ENCODE measurements at places on chromosomes 7 and 10.
A peak's percentile ranks its signal among the peaks of the same experiment; 100 is the strongest.

- no peak for DNase-seq
Observed at GRCh38 chr7:158500651-158501052, 87.0 kb downstream of the PTPRN2 start.

GRCh38 chr10:60372436-60372835 lies 17.2 kb downstream of the ANK3 start:
- no peak for DNase-seq

DNA sequence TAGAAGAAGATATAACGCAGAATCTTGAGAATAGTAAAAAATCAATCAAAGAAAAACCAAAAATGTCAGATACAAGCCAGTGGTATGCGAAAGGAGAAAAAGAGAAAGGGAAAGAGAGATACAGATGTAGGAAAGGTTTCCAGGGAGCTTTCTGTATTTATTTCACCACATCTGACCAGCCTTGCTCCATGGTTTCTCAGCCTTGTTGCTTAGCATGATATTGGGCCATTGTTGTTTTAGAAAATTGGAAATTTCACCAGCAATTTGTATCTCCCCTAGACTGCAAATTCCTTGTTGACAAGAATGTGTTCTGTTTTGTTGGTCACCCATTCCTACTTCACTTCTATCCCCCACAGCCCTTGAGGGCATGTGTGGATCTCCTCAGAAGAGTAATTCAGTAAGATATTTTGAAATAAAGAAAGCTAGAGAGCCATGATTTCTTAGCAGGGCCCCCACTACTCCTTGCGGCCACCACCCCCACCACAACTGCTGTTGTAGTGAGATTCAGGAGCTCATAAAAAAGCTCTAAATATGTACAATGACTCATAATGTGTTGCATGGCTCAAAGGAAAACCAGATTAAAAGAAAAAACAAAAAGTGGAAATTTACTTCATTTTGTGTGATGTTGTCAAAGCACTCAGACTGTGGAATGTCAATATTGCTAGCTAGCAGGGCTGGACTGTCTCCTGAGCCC lies 138.7 kb downstream of the CHRM2 start:
- DNase-seq = no peak

- DNase-seq = no peak
Observed at GRCh38 chr10:62047960-62048383, 146.5 kb downstream of the ARID5B start.

GRCh38 chr10:23344241-23344841 lies at the start of gene C10orf67:
C10orf67 (minus strand) TSS chr10:23344797; CDS start chr10:23344774, 23 bp downstream.
- DNase-seq = peak; percentile 65

GRCh38 chr7:23594879-23595604 lies 2.1 kb upstream of the CCDC126 start:
- DNase-seq = no peak

DNA sequence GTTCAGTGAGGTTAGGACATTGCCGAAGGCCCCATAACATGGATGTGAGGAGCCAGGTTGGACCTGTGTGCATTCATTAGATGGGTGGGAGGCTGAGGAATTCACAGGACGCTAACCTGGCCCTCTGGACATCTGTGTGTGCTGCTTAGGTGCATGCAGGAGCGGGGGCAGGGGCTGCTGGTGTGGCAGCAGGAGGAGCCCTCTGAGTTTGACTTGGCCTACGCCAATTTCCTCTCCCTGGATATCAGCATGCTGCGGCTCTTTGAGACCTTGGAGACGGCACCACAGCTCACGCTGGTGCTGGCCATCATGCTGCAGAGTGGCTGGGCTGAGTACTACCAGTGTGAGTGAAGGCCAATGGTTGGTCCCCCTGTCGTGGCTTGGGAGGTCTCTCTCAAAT lies 34.5 kb upstream of the MMD2 start:
- DNase-seq = no peak

DNA sequence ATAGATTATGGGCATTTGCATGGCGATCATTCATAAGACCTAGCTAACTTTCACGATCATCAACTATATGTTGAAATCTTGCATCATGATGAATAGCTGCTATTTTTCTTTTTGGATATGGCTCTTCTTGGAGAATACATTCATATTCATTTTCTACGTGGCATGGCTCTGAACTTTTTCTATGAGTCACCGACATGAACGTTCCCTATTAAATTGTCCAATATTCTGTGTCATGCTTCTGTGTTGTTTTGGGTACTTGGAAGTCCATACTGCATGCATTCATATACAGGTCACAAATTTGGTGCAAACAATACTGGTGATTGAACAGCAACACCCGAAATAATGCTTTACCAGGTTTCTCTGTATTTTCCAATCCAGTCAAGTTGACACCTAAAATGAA lies 37.9 kb upstream of the ANKRD1 start:
- no peak for DNase-seq

DNA sequence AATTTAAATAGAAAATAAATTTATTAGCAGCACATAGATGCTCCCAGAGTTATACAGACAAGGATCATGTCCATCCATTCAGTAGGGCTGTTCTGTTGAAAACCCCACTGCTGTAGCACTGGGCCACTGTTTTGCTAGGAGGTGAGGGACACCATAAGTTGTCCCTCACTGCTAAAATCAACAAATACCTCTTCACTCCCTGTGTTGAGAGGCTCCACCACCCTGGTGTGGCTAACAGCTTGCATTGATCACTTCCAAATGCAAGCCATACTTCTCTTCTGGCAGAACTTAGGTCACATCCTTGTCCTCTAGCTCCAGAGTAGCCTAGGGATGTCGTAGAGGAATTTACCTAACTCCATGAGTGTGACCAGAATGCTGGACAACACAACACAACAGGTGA lies 55.4 kb downstream of the MDFIC start:
- no peak for DNase-seq

DNA sequence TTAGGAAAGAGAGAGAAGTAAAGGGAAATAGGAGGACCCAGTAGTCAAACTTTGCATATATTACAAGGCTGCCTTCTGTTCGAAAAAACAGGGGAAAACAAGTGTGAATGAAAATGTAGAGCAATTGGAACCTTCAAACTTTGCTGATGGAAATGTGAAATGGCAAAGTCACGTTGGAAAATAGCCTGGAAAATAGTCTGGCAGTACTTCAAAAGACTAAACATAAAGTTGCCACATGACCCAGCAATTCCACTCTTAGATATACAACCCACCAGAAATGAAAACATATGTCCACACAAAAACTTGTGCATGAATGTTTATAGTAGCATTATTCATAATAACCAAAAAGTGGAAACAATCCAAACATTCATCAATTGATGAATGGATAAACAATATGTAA lies 78.6 kb upstream of the IFRD1 start:
- DNase-seq = no peak

DNA sequence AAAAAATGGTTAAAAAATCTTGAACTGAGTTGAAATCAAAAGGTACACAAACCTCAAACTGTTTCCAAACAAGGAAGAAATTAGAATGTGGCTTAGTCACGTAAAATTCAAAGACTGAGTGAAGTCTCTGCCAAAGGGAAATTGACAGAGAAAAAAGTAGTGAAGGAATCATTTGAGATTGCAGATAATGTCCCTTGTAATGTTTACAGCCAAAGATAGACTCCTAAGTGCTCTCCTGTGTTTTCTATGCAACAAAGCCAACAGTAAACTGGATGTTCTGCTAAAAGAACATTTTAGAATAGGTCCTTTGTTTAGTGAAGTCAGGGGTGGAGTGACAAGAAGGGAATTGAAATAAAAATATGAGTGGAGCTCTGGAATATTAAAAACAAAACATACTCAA lies 117.9 kb downstream of the ITGA8 start:
- DNase-seq = no peak

- DNase-seq = peak; percentile 40
Observed at GRCh38 chr7:98996150-98996552, 117.8 kb downstream of the TRRAP start.

DNA sequence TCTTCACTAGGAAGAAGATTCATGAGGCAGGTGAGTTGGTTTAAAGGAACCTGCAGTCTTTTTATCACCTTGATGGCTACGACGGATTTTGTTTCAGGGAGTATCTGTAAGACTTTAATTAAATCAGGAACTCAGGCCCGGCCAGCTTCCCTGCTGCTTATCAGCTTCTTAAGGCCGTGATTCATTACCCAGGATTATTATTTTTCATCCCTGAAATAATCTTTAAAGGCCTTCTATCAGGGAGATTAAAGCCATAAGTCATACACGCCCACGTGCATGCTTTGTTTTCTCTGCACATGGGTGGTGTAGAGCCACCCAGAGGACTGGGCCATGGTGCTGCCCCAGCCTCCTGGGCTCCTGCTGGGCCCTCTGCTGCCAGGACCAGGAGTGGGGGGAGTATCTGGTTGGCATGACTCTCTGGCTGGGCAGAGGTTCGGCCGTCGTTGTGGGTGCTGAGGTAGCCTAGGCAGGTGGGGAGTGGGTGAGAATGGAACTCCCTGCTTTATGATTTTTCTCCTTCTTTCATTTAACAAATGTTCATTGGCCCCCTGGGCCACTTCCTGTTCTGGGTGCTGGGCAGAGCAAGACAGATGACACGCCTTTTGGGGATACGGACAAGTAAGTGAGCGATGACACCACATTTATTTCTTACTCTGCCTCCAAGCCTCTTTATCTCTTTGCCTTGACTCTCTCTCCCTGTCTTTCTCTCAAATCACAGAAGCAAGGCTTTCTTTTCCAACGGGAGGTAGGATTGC lies 39.0 kb upstream of the PCBD1 start:
- no peak for DNase-seq

- no peak for DNase-seq
Observed at GRCh38 chr10:3478153-3478552, 305.6 kb upstream of the PITRM1 start.

GRCh38 chr10:103042908-103043307 lies 124.8 kb downstream of the CNNM2 start:
- DNase-seq = no peak

DNA sequence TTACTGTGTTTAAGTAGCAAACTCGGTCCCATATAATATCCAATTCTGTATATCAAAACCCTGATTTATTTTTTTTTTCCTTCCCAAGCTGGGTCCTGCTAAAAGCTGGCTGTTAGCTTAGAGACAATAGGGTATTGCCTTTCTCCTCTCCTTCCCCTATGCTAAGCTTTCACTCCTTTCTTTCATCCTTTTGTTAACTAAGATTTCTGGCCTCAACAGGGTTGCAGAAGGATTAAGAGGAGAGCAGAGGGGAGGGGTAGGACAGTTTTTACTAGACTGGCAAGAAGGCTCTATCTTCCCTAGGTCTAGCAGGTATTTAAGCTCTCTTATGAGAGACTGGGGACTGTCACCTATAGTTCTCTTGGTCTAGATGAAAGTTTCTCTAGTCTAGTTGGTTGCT lies 229.2 kb downstream of the KCND2 start:
- no peak for DNase-seq

DNA sequence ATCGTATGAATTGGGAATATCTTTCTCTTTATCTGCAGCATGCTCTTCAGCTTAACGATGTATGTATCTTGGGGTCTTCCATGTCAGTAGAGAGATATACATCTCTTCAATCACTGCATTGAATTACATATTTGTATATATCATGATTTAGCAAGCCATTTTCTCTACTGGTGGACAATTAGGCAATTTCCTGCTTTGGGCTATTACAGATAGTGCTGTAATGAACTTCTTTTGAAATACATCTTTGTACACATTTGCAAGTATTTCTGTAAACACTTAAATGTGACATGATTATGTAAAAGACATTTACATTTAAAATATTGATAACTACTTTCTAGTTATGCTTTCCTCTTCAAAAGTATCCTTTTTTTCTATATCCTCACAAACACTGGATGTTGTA lies 199.0 kb downstream of the PPP1R9A start:
- no peak for DNase-seq

- DNase-seq = no peak
Observed at GRCh38 chr10:86715156-86715795, 41.1 kb upstream of the BMPR1A start.

- DNase-seq = no peak
Observed at GRCh38 chr7:90666186-90666585, 70.1 kb downstream of the CDK14 start.

- DNase-seq = no peak
Observed at GRCh38 chr7:131511774-131512535, 44.5 kb downstream of the PODXL start.
